Stimulated activated CD4-positive, alpha-beta T cell treated with anti-CD3 and anti-CD28 coated beads, Interleukin-12 subunit alpha, Interleukin-12 subunit beta, amount 100 ng/mL, for 4 hours (primary cell): ENCODE measurements at places on chromosomes 2 and 18.

- DNase-seq = no peak
These were observed 29.1 kb upstream of the MGAT4A start for GRCh38 chr2:98759827-98760625.

GRCh38 chr2:163364736-163365135 lies 371.1 kb downstream of the FIGN start:
- no peak for DNase-seq

DNA sequence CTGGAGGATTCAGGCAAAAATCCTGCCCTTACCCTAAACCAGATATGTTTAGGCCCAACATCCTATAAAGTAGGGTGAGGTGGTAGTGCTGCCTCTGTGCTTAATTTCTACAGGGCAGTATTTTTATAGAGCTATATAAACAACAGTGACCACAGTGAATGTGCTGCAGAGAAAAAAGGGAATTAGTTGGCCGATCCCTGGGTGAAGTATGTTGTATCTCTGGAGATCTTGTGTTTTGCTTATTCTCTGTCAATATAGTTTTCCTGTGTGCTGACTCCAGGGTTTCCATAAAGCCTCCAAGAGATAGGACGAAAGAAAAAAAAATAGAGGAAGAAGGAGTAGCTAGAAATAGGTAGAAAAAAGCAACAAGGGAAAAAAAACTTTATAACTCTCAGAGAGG lies 88.9 kb upstream of the THOC1 start:
- DNase-seq = no peak

GRCh38 chr2:145012806-145013205 lies 492.9 kb upstream of the ZEB2 start:
- no peak for DNase-seq

- no peak for DNase-seq
These were observed 71.2 kb downstream of the BCL11A start for GRCh38 chr2:60482222-60482621.

DNA sequence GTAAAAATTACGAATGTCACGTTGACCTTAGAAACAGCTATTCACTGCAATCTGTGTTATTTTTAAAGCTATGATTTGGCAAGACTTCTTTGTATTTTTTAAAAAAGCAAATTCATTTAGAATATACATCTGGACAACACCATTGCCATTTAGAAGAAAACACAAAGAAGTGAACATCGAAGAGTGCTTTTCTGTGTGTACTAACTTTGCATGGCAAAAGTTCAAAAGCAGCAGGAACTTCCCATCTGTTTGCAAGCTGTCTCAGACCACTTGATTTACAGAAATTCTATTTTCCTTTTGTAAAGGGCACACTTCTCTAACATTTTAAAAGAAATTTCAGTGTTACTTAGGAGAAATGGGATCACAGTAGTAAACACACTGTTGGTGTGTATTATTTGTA lies 145.9 kb downstream of the CALCRL start:
- DNase-seq = no peak

DNA sequence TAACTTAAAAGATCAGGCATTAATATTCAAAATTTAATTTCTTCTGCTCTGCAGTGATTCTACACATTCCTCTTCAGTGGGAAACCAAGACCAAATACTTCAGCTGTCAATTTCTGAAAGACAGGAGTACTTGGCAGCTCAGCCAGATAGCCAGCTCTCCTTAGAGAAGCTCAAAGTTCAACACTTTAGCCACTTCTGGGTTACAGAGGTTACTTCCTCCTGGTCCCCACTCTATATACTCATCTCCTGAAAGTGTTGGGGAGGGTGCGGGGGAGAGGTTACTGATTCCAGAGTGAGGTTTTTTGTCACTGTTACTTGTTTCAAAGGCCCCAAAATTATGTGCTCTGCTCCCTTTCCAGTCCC lies 4.1 kb downstream of the CYTIP start:
- peak; percentile 43 for DNase-seq

GRCh38 chr2:212314680-212315079 lies 223.9 kb downstream of the ERBB4 start:
- no peak for DNase-seq

DNA sequence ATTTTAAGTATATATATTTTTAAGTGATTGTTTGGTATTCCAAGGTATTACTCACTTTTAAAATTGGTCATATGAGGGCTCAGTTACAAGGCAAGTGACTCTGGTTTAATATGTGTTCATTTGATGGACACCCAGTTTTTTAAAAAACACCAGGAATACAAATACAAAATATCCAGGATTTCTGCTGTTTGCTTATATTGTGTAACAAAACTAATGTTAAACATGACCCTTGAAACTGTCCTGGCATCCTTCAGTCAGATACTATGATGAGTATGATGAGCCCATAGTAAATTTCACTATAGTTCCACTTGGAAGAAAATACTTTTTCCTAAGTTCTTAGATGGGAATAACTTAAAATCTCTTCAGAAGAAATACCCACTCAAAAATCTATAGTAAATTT lies 11.4 kb upstream of the ONECUT2 start:
- no peak for DNase-seq

DNA sequence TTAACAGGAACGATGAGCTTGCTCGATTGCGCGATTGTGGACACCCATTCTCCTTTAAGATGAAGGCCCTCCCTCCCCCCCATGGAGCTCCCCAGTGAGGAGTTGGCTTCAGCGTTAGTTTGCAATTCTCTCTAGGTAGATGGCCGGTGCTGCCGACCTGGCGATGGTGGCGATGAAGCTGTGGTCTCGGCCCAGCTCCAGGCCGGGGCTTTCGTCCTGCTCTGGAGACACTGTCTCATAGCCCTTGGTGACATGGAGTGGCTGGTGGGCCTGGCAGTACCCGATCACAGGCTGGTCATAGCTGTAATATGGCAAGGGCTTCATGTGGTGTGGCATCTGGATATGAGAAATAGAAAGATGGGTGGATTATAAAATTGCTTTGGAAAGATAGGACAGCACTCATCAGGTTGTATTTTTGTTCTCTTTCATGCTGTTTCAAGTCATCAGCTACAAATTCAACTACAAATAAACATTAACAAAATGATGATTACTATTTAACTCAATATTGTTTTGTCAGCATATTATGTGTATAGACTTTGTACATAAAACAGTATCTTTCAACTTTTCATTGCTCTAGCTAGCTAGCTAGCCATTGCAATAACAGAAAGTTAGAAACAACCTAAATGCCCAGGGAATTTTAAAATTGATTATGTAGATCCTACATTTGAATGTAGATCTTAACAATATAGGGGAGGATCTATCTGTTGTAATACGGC lies 773.4 kb downstream of the LRRTM4 start:
- no peak for DNase-seq

DNA sequence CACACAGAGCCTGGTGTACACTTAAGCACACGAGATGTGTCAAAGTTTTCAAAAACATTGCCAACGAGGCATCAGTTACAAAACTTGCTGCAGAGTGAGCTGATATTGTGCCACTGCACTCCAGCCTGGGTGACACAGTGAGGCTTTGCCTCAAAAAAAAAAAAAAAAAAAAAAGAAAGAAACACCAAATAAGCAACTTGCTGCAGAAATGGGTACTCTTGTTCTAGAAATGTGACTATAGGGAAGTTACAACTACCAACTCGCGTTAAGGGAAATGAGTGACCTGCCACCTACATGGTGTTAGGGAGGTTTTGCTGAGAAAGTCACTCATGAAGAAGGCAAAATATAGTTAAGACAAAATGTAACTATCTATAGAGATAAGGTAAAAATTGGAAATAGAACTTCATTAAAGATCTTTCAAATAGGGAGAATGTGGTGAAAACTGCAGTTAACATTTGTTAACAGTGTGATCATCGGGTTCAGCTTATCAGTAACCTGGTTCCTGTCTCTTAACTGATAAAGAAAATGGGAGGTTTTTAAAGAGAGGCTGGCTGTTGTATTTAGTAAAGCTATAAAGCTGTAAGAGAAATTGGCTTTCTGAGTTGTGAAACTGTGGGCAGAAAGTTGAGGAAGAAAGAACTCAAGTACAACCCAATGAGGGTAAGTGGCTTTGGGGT lies at the start of gene IL1RL1:
Gene IL1RL1, plus strand, starts transcription at position 600 of the 677 bp plus-strand sequence. CDS start 26,702 bp downstream, outside the sequence.
- DNase-seq = no peak

DNA sequence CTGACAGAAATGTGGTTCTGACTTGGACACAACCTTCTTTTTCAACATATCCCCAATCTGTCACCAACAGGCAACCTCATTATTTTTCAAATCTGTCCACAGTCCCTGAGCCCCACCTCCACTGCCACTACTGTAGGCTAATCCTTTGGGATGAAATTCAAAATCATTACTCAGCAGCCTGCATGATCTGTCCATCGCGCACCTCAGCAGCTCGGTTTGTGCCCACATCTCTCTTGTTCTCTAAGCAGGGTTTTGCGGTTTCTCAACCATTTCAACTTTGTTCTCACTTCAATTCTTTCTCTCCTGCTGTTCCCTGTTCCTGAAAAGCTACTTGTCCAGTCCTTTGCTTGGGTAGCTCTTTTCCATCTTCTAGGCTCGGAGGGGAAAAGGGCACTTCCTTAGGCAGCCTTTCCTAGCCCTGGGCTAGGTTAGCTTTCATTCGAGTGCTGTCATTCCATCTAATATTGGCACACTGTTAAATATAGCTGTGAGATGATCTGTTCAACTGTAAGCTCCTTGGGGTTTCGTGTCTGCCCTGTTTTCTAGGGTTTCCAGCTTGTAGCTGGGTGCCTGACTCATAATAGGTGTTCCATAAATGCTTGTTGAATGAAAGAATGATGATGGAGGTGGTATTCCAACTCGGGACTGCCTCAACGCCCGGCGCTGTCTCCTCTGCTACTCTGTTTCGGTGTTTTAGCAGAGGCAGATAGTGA lies 653 bp upstream of the ANKAR start:
- DNase-seq = no peak

- no peak for DNase-seq
These were observed 16.5 kb downstream of the GATA6 start for GRCh38 chr18:22185771-22186386.

GRCh38 chr2:54100772-54101171 lies 14.6 kb upstream of the ACYP2 start:
- DNase-seq = no peak

- no peak for DNase-seq
These were observed 5.9 kb downstream of the GEN1 start for GRCh38 chr2:17759805-17760204.

DNA sequence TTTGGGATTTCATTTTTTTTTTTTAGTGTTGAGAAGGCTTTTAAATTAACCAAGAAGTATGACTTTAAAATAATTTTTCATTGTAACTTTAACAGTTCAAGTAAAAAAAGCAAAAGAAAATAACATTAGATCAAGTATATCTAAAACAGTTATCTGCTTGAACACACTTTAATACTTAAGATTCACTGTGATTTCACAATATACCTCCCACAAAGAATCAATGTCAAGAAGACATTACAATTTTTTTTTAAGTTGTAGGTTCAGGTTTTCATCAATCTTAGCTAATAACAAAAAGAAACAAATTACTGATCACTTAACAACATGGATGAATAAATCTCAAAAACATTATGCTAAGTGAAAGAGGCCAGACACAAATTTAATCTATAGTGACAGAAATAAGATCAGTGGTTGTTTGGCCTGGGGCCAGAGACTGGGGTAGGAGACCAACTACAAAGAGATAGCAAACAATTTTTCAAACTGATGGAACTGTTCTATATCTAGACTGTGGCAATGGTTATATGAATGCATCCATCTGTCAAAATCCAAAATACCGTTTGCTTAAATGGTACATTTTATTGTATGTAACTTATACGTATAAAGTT lies 74.8 kb upstream of the FRZB start:
- no peak for DNase-seq

- DNase-seq = no peak
These were observed 15.4 kb upstream of the GLI2 start for GRCh38 chr2:120720231-120720630.

- DNase-seq = no peak
These were observed 46.4 kb downstream of the ACYP2 start for GRCh38 chr2:54161660-54162424.

- no peak for DNase-seq
These were observed 4.6 kb downstream of the DSC2 start for GRCh38 chr18:31097666-31098065.

DNA sequence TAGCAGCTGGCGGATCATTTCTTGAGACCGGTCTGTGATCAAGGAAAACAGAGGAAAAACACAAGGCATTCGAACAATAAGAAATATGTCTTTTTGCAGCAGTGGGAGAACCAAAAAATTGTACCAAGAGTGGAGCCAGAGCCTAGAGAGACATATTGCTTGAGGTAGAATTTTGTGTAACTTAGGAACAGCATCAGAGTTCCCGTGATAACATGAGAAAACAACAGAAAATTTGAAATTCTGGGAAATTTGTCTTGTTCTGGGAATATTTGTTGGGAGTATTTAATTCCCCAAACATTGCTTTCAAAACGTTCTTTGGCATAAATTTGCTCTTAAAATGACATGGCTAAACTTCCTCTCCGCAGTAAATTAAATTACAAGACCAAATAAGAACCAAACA lies 267.5 kb downstream of the GPD2 start:
- DNase-seq = no peak
